Fibroblast of gingiva (primary cell): ENCODE measurements at places on chromosomes 5 and 9.

DNA sequence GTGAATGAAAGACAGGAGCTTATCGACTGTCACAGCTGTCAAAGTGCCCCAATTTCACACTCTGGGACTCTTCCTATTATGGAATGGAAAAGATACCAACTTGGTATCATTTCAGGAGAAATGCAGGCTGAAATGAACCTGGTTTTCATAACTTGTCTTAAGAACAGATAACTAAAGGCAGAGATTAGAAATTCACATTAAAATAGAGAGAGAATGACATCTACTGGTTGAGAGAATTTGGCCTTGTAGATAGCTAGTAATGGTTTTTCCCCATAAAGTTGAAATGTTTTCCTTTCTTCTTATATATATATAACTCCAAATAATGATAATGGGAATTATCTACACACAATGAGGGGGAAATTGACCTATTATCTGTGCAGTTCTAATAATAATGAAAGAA, 600.2 kb upstream of the CCNG1 start:
- DNase-seq = no peak

DNA sequence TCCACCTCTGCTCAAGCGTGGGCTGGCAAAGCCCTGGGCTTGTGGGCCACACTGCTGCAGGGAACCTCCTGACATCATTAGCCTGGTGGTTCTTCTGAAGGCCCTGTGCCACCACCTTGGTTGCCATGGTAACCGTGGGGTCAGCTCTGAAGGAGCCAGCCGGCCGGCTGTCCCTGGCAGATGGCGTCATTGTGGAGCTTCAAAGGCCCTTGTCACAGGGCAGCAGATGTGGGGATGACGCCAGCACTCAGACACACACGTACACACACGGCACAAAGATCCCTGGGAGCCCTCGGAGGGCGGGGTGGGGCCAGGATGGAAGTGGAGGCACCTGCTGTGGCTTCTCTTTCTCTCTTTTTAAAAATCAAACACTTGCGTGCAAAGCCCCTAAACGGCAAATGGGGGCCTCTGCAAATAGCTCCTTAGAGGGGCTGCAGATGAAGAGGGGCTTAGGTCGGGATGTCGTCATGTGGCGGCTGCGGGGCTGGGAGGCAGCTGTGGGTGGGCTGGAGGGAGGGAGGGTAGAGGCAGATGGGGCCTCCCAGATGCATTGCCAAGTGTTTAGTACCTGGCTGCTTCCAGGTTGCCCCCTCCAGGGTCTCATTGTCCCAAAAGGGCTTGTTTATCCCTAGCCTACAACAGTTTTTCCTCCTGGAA, 19.5 kb upstream of the RPL26L1 start:
- no peak for DNase-seq

DNA sequence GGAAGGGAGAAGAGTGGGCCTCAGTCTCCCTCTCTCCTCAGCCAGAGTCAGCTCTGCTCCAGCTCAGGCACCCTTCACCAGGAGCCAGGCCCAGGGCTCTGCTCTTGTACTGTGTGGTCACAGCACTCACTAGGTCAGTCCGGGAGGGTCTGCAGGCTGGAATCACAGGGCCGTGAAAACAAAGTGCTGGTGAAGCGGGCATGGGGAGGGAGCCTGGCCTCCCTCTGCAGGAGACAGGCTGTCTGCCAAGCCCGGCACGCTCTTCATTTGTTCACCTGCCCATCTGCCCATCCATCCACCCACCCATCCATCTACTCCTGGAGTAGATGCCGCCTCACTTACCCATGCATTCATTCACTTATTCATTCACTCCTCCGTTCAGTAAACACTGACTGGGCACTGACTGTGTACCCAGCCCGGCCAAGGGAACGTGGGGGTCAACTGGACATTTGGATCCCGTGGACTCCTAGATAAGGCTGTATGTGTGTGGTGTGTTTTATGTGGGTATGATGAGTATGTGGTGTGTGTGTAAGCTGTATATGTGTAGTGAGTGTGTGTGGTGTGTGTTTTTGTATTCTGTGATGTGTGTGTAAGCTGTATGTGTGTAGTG, 3.6 kb downstream of the SPAAR start:
- no peak for DNase-seq

DNA sequence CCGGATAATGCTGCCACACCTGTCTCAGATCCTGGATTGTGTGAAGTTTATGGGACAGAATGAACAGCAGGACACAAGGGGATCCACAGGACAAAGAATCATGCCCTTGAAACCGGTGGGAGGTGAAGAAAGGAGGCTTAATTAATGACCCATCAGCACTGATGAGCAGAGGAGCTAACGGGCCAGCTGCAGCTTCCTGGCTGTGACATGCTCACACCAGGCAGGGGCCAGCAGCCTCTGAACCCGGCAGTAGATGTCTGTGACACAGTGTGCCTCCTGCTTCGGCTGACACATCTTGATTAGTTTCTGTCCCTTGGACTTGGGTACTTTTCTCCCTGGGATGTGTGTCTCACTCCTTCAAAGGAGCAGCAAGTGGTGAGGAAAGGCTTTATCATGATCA, 328.8 kb upstream of the BRINP1 start:
- no peak for DNase-seq

GRCh38 chr5:172491481-172491880, 37.2 kb upstream of the SH3PXD2B start:
- DNase-seq = no peak

DNA sequence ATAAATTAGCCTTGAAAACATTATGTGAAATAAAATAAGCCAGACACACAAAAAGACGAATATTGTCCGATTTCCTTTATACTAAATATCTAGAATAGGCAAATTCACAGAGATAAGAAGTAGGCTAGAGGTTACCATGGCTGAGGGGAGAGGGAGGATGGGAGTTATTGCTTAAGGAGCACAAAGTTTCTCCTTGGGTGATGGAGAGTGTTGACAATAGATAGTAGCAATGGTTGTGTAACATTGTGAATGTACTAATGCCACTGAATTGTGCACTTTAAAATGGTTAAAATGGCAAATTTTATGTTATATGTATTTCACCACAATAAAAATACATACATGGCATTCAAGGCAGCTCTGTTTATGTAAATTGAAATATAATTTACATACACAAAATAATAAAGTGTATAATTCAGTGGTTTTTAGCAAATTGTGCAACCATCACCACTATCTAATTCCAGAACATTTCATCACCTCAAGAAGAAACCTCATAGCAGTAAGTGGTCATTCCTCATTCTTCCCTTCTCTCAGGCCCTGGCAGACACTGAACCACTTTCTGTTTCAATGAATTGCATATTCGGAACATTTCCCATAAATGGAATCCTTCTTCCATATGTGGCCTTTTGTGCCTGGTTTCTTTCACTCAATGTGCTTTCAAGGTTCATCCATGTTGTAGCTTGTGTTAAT, 59.2 kb downstream of the NDST1 start:
- peak; percentile 89 for DNase-seq

- DNase-seq = no peak
These were observed 335.0 kb downstream of the DEPDC1B start for GRCh38 chr5:60365001-60365400.

DNA sequence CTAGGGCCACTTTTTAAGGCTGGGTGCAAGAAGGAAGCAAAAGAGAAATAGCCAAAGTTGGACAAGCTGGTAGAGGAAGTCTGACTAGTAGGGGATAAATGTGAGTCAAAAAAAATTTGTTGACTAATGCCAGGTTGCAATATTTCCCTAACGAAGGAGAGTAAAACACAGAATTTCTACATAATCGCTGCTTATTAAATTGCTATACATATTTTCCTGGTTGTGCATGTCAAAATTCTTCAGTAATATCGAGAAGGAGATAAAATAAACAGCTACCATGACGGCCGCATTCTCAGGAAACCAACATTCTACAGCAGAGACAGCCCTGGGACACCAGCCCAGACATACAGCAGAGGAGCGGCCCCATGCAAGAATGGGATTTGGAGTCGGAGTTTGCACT, 148.3 kb downstream of the ESM1 start:
- DNase-seq = peak; percentile 83

DNA sequence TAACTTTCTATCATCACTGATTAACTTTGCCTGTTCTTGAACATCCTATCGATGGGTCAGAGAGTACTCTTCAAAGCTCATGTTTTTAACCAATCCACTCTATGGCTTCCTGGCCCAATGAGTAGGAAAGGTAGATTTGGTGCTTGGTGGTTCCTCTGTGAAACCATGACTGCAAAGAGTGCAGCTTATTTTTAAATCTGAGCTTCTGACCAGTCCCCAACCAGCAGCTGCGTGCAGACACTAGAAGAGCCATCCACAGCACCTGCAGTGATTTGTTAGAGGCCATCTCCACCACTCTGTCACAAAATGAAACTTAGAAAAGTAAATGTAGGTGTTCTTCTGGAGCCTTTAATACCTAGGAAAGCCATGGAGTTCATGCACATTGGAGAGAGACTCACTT, 107.3 kb upstream of the WWC1 start:
- DNase-seq = no peak

DNA sequence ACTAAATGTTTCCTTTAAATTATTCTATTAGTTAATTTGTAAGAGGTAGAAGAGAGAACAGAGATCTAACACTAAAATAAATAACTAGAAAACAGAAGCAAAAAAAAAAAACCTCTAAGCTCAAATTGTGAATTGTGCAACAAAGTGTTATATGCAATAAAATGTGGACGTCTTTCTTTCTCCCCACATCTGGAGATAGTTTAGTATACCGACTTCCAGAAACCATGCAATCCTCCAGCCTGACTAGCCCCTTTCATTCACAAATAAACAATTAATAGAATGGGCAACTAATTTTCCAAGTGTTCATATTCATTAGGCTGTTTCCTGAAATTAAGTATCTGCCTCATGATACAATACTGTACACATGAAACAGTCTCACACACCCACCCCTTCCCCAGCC, 258.5 kb downstream of the BNC2 start:
- peak; percentile 81 for DNase-seq

- no peak for DNase-seq
These were observed 365.1 kb upstream of the PRR16 start for GRCh38 chr5:120098902-120099535.

DNA sequence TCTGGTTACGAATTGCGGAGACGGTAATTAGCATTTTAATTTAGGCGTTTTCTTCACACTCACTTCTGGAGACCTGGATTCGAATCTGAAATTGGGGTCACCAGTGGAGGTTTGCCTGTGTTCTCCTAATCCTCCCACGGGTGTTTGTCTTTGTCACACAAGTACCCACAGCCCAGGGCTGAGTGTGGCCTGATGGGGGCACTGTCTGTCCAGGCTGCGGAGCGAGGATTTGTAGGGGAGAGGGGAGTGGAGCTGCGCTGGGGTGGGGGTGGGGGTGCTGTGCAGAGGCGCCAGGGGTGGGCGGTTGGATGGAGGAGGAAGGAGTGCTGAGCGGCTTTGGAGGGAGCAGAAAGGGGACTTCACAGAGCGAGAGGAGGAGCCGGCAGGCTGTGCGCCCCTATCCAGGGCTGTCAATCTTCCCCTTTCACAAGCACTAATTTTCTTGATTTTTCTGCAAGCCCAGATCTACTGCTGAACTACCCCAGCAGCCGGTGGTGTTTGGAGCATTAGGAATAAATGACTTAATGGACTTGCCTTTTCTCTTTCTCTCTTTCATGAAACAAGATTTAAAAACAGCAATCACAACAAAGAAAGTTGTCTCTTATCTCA, 53.1 kb downstream of the TSPAN17 start:
- no peak for DNase-seq

- DNase-seq = no peak
These were observed 789.9 kb upstream of the DMAC1 start for GRCh38 chr9:8589476-8589875.

- no peak for DNase-seq
These were observed 1.3 kb downstream of the DMRT1 start for GRCh38 chr9:842635-843426.

DNA sequence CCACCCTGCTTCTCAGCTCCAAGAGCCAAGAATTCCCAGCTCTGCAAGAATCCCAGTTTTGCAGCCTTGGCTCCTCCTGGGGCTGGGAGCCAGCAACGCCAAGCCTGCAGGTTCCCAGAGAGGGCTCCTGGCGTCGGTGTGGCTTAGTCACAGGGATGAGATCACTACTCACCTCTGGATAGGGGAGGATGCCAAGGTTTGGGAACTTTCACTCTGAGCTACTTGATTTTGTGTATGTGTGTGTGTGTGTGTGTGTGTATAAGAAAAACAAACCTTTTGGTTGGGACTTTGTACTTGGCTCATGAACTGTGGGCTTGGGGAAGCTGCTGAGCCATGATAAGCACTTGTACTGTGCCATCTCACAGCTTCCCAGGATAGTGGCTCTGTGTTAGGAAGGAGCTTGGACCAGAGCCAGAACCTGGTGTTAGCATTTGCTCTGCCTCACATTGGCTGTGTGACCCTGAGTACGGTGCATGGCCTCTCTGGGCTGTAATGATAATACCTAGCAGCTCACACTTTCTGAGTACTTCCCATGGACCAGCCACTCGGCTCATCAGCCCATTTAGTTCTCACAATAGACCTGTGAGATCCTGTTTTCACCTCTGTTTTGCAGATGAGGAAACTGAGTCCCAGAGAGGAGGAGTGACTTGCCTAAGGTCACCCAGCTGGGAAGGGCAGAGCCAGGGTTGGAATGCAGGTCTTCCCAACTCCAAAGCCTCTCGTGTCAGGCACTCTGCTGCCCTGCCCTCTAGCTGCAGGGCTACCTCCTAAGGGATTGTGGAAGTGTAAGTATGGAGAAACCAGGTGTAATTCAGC, 41.4 kb upstream of the DAB2IP start:
- no peak for DNase-seq

DNA sequence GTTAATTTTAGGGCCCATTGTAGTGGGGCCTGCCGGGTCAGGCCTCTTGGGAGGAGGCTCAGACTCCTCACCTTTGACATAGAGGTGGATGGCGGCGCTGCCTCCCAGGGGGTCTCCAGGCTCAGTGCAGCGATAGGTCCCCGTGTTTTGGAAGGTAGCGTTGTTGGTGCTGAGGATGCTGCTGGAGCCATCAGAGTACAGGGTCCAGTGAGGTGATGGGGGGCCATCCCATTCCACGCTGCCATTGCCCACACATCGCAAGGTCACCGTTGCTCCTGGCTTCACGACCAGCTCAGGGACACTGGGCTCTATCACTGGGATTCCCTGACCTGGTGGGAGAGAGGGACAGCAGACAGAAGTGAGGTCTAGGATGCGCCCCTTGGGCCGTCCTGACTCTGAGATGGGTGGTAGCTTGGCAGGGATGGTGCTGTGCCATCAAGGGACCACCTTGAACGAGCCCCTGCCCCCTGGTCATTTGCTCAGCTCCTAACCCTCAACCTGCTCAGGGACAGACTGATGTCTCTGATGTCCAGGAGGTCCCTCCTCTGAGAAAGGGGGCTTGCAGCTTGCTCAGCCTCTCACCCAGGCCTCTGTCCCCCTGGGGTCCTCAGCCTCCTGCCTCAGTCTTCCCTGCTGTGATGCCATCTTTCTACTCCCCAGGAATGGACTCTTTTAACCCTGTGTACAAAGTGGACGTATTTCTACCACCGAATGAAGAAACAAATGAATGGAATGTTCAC, 5.5 kb downstream of the CSF1R start:
- no peak for DNase-seq

DNA sequence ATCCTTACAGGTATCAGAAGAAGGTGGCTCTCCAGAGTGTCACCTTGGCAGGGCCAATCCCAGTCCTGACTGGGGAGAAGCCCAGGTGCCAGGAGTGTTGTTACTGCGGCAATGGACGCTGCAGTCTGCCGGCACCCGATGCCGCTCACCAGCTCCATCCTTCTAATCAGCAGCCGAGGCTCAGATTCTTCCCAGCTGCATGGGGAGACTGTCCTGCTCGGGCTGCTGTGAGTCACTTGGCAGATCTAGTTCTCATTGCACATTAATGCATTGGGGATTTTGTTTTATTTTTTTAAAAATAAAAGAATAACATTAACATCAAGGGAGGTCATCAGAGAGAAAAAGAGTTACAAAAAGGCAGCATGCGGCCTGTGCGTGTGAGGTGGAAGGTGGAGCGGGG, 115.8 kb downstream of the MTX3 start:
- no peak for DNase-seq
